Stimulated activated CD8-positive, alpha-beta memory T cell treated with anti-CD3 and anti-CD28 coated beads, Interleukin-12 subunit alpha, Interleukin-12 subunit beta, amount 100 ng/mL, for 1 hour (primary cell): ENCODE measurements at places on chromosomes 13 and 19.
A peak's percentile ranks its signal among the peaks of the same experiment; 100 is the strongest.

DNA sequence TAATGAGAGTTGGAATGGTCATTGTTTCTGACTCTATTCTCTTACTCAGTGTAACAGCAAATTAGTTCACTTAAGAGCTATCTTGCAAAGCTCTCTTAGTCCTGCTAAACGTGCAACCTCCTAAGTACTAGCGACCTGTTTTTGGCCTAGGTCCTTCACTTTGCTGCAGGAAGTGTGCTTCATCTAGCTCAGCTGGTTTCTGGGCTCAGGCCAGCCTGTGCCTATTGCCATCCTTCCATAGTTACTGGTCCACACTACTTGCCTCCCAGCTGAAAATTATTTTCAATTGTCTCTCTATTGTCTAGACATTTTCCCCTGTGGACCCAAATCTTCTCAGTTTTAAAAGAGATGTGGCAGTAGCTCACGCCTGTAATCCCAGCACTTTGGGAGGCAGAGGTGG lies 561.3 kb downstream of the FGF9 start:
- no peak for DNase-seq

DNA sequence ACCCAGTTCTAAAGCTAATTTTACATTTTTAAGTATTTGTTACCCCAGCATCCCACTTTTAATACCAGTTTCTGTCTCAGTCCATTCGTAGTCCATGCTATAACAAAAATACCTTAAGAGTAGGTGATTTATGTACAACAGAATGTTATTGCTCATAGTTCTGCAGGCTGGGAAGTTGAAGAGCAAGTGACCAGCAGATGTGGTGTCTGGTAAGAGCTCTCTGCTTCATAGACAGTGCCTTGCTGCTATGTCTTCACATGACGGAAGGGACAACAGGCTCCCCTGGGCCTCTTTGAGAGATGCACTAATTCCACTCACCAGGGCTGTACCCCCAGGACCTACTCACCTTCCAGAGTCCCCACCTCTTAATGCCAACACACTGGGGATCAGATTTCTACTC lies 96.6 kb downstream of the COL4A2 start:
- no peak for DNase-seq

- DNase-seq = no peak
These were observed 2.8 kb downstream of the SEMA6B start for GRCh38 chr19:4556597-4557127.

GRCh38 chr13:31200637-31200971 lies 829 bp downstream of the B3GLCT start:
- DNase-seq = peak; percentile 23

DNA sequence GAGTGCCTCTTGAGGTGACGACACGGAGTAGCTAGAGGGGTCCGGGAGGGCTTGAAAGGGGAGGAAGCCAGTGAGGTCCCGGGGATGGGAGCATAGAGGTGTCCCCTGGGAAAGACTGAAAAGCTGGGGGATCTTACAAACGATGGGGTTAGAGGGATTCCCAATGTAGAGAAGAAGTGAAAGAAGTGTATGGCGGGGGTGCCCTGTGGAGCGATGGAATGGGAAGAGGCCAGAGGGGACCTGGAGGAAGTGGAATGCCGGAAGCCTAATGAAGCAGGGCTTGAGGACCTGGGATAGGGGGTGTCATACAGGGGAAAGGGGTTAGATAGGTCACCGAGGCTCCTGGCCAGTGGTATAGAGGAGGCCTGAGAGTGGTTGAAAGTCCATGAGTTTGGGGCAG lies 580 bp downstream of the AP2A1 start:
- no peak for DNase-seq

DNA sequence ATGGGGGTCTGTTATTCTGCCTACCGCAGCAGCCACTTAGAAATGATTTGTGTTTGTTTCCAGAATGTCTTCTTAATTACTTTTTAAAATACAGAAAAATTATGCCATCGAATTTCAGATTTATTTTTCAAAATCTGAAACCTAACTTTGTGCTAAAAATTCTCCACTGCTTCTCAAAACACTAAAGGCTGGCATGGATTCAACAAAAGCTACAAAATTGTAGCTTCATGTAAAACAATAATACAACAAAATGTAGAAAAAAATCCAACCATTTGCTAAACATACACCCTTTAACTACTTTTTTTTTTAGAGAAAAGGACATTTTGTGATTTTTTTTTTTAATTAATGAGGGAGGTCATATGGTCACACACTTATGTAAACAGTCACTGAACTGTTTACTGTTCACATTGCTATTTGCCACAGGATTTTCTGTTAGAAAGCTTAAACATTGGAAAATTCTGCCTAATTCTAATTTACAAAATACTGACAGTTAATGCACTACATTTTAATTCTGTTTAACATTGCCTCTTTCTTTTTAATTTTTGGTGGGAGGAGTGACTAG lies 606.6 kb downstream of the DCT start:
- no peak for DNase-seq

DNA sequence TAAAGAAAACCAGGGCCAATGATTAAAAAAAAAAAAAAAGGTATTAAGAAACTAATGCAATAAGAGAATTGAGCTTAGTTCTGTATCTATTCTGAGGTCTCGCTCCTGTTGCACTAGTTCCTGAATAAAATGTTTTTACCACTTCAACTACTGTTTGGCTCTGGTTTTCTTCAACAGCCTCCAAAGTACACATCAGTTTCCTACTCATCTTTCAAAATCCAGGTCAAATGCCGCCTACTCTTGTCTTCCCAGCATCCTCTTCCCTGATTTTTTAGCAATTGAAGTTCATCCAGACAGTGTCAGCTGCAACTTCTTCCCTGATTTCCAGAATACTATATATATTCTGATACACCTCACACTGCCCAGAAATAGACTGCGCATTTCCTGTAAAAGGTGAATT lies 1.4 kb upstream of the RCBTB1 start:
- DNase-seq = no peak

DNA sequence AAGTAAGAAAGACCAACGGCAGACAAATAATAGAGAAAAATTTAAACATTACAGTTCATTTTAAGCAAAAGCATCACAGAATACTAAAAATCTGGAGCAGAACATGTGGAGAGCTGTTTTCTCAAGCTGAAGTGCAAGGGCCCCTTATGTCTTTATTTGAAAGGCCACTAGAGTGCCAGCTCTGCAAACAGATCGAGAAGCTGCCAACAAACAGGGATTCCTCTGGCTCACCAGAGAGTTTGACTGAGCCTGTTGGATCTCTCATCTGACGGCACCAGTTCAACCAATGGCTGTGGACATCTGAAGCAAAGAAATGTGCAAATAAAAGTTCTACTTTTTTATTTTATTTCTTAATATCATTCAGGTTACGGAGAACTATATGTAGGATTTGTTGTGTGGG lies 119.7 kb downstream of the COL4A2 start:
- DNase-seq = no peak

- no peak for DNase-seq
These were observed 529 bp downstream of the ZNF836 start for GRCh38 chr19:52170863-52171320.

DNA sequence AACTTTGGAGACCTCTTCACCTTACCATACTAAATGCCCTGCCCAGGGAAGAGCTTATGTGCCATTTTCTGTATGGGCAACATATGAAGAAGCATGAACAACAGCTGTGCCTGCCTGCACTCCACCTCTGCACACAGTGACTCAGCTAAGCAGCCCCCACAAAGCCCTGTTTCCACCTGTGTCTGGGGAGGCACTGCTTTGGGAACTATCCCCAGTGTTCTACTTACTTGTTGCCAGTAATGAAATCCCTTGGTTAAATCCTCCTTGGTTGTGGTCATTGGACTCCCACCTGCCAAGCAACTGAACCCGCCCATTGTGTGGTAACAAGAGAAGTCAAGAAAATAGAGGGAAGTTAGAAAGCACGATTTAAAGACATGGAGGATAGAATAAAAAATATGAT lies 84.6 kb downstream of the NALCN start:
- no peak for DNase-seq

DNA sequence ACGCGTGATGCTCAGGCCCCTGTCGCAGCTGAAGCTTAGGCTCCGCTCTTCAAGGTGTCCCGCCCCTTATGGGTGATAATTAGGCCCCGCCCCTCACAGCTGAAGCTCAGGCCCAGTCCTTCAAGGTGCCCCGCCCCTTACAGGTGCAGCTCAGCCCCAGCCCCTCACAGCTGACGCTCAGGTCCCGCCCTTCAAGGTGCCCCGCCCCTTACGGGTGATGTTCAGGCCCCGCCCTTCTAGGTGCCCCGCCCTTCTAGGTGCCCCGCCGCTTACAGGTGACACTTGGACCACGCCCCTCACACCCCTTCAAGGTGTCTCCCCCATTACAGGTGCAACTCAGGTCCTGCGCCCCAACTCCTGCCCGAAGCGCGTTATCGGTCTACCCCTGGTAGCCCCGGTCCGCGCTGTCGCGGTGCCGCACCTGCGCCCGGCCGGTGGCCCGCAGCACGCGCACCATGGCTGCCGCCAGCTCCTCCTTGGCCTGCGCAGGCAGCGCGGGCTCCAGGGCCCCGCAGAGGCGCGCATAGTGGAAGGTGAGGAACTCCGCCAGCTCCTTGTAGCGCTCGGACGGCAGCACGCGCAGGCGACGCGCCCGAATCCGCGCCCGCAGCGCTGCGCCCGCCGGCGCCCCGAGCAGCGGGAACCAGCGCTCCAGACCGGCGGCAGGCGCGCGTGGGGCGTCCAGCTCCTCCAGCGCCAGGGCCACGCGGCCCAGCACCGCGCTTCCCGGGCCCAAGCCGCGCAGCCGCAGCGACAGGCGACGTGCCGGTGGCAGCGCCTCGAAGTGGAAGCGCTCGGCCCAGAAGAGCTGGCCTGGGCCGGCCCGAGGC lies 7.3 kb downstream of the RASAL3 start:
- no peak for DNase-seq

DNA sequence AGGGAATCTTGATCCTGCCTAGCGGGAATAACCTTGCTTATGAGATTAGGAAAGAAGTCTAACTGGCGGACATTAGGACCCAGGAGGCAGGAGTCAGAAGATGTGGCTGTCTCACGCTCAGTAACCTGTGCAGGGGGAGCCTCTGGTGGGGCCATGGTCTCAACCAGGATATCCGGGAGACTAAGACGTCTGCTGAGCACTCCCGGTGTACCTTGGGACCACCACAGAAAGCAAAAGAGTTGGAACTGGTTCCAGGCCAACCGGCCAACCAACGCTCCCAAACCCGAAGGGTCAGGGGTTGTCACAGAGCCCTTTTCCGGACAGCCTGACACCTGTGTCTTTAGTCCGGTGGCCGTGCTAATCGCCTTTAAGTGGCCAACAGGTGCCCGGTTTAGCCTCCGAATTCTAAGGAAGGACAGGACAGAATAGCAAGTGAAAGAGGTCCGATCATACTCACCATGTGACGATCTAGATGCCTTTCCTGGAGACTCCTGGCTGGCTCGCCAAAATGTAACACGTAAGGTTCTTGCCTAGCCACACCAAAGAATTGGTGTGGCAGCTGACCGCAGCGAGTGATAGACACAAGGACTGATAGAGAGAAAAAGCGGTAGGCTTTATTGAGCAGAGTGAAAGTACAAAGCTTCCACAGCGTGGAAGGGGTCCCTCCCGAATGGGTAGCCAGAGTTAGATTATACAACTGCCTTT lies 103.9 kb upstream of the DIAPH3 start:
- DNase-seq = no peak

- DNase-seq = no peak
These were observed 5.8 kb downstream of the LSR start for GRCh38 chr19:35254341-35255297.

- DNase-seq = peak; percentile 98
These were observed at the start of gene PIN1 for GRCh38 chr19:9834726-9835506. TSS of gene PIN1 (plus strand) at chr19:9835318. CDS start at chr19:9835345, 27 bp downstream.

- DNase-seq = no peak
These were observed 4.6 kb upstream of the ITGBL1 start for GRCh38 chr13:101447852-101448251.

DNA sequence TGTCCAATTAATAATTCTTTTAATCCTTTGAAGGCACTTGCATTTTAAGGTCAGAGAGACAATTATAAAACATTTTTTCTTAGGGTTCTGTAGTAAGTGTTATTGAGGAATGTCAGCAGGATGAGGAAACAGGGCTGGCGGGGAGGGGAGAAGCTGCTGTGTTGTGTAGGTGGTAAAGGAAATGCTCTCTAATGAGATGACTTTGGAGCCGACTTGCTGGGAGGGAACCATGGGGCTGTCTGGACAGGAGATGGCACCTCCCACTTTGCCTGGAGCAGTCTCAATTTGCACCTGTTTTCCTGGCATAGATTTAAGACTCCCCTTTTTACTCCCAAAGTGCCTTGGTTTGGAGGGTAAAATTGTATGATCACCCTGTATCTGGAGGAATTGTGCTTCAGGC lies 230.4 kb downstream of the ATP8A2 start:
- no peak for DNase-seq

DNA sequence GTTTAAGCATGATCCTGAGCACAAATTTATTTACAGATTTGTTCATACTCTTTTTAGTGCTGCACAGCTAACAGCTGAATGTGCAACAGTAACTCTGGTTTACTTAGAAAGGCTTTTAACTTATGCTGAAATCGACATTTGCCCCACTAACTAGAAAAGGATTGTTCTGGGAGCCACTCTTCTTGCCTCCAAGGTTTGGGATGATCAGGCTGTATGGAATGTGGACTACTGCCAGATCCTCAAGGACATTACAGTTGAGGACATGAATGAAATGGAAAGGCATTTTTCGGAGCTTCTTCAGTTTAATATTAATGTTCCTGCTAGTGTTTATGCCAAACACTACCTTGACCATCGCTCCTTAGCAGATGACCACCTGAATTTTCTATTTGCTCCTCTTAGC lies 16.0 kb downstream of the ZNF100 start:
- no peak for DNase-seq

- DNase-seq = no peak
These were observed 22.6 kb downstream of the ELF1 start for GRCh38 chr13:40996426-40997092.

DNA sequence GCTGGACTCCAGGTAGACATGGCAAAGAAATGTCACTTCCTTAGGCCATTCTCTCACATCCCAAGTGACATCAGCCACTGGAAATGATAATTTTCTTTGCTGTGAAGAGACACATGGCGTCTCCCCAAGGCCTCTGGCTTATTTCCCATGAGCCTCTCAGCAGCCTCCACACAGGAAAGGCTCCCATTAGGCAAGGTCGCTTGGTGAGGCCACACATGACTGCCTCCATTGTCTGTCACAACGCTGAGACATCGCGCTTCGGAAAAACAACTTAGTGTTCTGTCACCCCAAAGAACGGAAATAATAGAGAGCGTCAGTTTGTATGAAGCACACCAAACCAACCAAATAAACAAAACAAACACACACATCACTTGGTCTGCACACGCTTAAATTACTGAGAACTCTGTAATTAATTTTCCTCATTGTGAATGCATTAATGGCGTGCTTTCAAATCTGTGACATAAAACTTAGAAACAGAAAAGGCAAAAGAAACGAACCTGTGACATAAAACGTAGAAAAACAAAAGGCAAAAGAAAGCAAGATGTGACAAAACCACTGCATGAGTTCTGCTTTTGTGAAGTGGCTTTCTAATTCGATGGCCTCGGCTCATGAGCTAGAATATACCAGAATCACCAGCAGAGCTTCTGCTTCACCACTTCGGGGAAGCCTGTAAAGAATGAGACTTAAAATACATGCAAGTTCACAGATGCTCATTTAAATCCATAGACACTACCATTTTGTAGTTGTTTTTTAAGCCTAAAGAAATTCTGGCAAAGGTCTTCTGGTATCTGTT lies 404.2 kb upstream of the SGCG start:
- no peak for DNase-seq

GRCh38 chr19:3006075-3006767 lies 22.9 kb downstream of the TLE2 start:
- DNase-seq = no peak

- DNase-seq = no peak
These were observed 32.6 kb downstream of the PDE4A start for GRCh38 chr19:10452726-10453618.

GRCh38 chr13:104321756-104322155 lies 1255.5 kb upstream of the SLC10A2 start:
- no peak for DNase-seq

- DNase-seq = no peak
These were observed 101.8 kb downstream of the SOX1 start for GRCh38 chr13:112168761-112169160.
